ENCODE measurements at places on chromosomes 3 and 15. TPM values are rescaled to one million over a fixed set of nuclear protein-coding genes. Genes with fewer than 3 reads are reported as not detected.

The FRG2C gene
- not detected for total RNA-seq

The GREM1 gene
- total RNA-seq: 0.11 TPM

The IL20RB gene
- 1.5 TPM for total RNA-seq

The ITIH3 gene
- total RNA-seq: 2.5 TPM

The RAB6B gene
- total RNA-seq: 5.5 TPM

DNA sequence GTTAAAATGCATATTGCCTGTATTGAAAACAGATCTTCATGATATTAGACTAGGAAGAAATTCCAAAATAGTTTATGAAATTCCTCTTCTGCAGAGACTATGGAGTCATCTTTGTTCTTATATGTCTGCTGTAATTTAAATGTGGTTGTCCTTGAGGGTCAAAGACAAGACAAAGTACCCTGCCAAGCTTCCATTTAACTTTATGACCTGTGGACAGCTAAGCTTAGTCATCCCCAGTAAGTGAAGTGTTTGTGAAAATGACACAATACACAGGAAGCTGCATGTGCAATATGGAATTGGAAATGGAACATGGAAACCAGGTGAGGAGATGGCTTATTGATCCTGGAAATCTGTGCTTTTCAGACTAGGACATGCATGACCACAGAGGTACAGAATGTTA is 68.5 kb upstream of the GBE1 start:
- H3K27me3 ChIP-seq: no peaks in the 10 kb centered on the region
- no peaks in the 10 kb centered on the region for H3K36me3 ChIP-seq
- DNase-seq: no peak
- H3K27ac ChIP-seq: no peak overlapping the region

DNA sequence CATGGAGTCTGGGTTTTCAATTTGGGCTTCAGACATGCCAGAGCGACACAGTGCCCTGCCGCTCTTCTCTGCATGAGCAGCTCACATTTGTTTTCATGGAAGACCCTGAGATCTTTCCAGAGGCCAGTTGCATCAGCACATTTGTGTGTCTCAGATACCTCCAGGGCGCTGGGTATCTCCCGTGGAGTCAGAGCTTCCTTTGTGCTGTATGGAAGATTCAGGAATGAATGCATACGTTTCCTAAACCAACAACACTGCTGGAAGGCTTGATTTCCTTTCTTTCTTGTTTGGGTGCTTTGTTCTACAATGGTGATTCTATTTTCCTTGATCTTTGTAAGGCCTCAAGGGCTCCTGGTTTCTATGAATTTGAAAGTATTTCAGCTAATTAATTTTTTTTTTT is 106.5 kb downstream of the CACNA2D3 start:
- no peak overlapping the region for H3K4me3 ChIP-seq
- no peak for DNase-seq
- no peaks in the 10 kb centered on the region for H3K4me1 ChIP-seq

GRCh38 chr3:13479332-13479581 is 849 bp upstream of the HDAC11 start:
- no peaks in the 10 kb centered on the region for H3K27me3 ChIP-seq
- H3K4me3 ChIP-seq: peak overlapping the region; percentile 90
- DNase-seq: peak; percentile 54
- peak overlapping the region; percentile 31 for H3K27ac ChIP-seq

- no peaks in the 10 kb centered on the region for H3K36me3 ChIP-seq
- no peaks in the 10 kb centered on the region for H3K27me3 ChIP-seq
- H3K27ac ChIP-seq: no peak overlapping the region
Observed at GRCh38 chr3:189419683-189420082, 211.5 kb upstream of the TP63 start.

DNA sequence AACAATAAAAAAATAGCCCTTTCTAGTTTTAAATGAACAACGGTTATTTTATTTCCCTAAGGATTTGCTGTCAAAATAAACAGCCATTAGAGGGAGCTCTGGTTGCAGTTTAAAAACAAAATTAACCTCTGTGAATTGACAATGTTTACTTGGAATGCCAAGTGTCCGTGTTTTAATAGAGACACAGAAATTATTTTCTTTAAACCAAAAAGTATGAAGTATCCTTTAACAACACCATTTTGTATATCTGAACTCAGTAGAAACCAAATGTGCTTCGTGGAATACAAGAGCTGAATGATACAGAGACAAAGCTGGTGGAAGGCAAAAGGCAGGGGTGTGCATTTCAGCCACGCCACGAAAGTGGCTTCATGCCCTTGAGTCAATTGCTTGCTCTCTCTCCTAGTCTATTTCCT is 74.4 kb downstream of the MOBP start:
- no peaks in the 10 kb centered on the region for H3K27me3 ChIP-seq
- no peak overlapping the region for H3K27ac ChIP-seq
- no peaks in the 10 kb centered on the region for H3K36me3 ChIP-seq

DNA sequence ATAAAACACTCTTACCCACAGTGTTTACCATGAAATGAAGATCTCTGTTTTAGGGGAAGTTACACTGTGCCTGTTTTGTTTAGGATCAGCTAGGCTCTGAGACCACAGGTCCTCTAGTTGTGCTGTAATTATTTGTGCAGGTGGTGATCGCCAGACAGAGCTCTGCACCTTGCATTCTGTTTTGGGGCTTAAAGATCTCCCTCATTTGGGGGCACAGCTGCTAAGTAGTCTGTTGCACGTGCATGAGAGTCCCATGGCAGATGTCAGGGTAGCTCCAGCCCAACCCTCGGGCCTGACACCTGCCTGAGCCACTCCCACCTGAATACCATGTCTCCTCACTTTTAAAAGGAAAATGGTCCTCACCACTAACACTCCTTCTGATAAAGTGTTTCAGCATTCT is 12.4 kb downstream of the C3orf20 start:
- H3K27ac ChIP-seq: no peak overlapping the region
- peaks cover 1% of the 10 kb centered on the region for H3K4me1 ChIP-seq
- H3K36me3 ChIP-seq: no peaks in the 10 kb centered on the region

- no peak overlapping the region for H3K4me3 ChIP-seq
- H3K4me1 ChIP-seq: no peaks in the 10 kb centered on the region
- no peak for DNase-seq
- H3K36me3 ChIP-seq: no peaks in the 10 kb centered on the region
Observed at GRCh38 chr3:3191675-3192285, 12.3 kb upstream of the CRBN start.

DNA sequence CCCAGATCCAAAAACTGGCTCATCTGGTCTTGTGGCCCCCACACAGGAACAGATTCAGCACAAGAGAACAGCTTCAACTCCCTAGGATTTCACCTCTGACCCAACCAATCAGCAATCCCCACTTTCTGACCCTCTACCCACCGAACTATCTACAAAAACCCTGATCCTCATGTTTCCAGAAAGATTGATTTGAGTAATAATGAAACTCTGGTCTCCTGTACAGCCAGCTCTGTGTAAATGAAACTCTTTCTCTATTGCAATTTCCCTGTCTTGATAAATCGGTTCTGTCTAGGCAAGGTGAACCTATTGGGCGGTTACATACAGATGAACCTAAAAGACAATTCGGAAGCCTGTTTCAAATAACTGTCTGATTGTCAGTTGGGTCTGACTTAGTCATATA is 847.6 kb upstream of the ALCAM start:
- no peaks in the 10 kb centered on the region for H3K27me3 ChIP-seq
- DNase-seq: no peak
- no peaks in the 10 kb centered on the region for H3K4me1 ChIP-seq
- H3K27ac ChIP-seq: no peak overlapping the region
- H3K36me3 ChIP-seq: no peaks in the 10 kb centered on the region

DNA sequence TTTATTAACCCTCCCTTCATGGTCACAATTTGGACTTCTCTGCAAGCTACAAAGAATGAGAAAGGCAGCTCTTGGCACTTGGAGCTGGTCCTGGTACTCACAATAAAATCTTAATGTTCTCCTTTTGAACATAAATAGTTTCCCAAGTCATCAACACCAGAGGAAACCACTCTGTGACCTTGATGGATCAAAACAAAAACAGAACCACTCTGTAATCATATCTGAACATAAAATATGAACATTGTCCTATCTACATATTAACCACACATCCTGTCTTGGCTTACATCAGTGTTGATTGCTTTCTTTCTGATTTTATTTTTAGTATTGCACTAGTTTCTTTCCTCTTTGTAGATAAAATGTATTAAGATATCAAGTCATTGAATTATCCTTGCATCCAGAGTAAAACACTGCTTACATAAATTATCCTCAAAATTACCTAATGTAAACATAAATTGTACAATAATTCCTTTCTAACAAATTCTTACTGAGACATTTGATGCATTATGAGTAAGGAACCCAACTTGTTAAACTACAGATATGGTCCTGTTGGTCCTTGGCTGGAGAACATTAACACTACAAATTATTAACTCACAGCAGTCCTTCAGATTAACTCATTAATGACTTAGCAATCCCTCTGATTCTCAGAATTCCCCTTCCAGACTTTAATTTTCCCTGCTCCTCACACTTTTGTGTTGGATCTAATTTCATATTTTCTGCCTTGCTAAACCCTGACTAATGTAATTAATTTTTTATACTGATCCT is 860.5 kb downstream of the DIPK2A start:
- peaks cover 2% of the 10 kb centered on the region for H3K4me1 ChIP-seq
- no peak for DNase-seq
- H3K36me3 ChIP-seq: no peaks in the 10 kb centered on the region
- no peak overlapping the region for H3K4me3 ChIP-seq

DNA sequence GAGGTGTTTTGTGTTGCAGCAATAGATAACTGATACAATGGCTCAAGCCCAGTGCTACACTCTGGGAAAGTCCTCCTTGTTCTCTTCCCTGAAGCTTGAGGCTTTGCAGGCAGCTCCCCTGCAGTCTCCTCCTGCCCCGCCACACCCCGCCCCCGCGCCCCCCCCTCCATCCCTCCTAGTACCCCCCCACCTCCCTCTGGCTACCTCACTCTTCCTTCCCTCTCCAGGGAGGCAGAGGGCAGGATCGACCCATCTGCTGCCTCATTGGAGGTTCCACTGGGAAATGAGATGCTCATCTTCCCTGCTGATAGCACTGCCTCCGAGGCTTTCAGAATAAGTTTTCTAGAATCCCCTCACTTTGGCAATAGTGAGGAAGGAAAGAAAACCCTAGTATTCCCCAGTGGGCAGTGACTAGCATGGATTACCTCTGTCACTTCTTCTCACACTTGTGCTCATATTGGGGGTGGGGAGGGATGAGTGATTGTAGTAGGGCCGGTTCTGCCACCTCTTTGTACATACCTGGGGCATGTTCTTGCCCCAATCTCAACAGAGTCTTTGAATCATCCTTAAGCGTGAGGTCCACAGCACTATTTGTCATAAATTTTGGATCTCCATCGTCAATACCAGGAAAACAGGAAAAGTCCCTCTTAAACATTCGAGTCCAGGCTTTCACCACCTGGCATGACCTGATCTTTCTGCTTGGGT is 16.3 kb upstream of the RAB7A start:
- no peaks in the 10 kb centered on the region for H3K36me3 ChIP-seq
- no peaks in the 10 kb centered on the region for H3K27me3 ChIP-seq
- no peak for DNase-seq
